ENCODE measurements at places on chromosomes 7 and 10.
A peak's percentile ranks its signal among the peaks of the same experiment; 100 is the strongest.

- DNase-seq, result no peak
Measured at GRCh38 chr7:116316838-116317628, 106.7 kb downstream of the TES start.

GRCh38 chr10:7193369-7193768 lies 217.5 kb downstream of the SFMBT2 start:
- no peak for DNase-seq

DNA sequence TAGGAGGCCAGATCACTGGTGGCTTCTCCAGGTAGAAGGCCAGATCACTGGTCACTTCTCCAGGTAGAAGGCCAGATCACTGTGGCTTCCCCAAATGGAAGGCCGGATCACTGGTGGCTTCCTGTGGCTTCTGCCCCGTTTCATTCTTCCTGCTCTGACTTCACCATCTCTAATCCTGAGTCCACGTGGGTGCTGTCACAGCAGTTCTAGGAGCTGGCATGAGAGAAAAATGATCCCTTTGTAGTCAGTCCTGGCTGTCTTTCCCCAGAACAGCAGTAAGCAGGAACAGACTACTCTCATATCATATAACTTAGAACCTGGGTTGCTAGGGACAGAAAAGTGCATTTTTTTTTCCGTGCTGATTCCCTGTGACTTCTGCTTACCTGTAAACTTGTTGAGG lies 90.9 kb downstream of the ACTR3B start:
- DNase-seq, result no peak

DNA sequence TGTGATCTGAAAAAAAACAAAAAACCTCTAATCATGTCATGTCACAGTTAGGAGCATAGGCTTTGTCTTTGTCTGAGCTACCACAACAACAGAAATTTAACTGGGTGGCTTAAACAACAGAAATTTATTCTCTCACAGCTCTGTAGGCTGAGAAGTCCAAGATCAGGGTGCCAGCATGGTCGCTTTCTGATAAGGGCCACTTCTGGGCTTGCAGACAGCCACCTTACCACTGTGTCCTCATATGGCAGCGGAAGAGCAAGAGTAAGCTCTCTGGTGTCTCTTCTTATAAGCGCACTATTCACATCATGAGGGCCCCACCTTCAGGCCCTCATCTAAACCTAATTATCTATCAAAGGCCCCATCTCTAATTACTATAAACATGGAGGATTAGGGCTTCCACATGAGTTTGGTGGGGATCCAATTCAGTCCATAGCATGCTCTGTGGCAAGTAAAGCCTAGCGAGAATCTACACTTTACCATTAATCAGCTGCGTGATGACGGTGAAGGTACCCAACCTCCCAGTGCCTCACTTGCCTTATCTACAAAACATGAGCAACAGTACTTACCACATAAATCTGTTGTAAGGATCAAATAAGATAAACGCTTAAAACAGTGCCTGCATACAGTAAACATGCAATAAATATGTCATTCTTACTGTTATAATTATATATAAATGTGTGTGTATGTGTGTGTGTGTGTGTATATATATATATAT lies 17.3 kb downstream of the ZNF438 start:
- no peak for DNase-seq

DNA sequence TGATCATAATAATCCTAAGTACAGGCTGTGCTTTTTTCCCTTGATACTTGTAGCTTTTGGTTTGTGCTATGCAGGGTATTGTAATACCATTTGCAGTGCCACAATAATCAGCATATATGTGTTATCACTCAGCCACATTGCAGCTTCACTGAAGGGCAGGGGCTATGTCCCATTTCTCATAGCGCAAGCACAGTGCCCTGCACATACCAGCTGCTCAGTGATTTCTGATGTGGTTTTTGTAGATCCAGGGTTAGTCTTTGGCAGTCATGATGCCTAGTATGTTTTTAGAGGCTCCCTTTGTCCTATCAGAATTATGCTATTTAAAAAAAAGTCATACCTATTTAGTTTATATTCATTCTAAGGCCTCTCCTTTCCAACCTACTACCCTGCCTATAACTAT lies 25.8 kb downstream of the MET start:
- no peak for DNase-seq

DNA sequence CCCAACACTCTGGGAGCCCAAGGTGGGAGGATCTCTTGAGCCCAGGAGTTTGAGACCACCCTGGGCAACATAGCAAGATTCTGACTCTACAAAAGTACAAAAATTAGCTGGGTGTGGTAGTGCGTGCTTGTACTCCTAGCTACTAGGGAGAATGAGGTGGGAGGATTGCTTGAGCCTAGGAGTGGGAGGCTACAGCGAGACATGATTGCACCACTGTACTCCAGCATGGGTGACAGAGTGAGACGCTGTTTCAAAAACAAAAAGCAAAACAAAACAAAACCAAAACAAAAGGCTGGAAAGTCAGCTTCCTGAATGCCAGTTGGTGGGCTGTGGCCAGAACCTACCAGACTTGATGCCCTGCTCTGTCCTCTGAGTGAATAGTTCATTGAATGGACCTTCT lies 242.8 kb downstream of the PHTF2 start:
- DNase-seq, result no peak

- no peak for DNase-seq
Measured at GRCh38 chr7:6393667-6394056, 54.1 kb downstream of the DAGLB start.

DNA sequence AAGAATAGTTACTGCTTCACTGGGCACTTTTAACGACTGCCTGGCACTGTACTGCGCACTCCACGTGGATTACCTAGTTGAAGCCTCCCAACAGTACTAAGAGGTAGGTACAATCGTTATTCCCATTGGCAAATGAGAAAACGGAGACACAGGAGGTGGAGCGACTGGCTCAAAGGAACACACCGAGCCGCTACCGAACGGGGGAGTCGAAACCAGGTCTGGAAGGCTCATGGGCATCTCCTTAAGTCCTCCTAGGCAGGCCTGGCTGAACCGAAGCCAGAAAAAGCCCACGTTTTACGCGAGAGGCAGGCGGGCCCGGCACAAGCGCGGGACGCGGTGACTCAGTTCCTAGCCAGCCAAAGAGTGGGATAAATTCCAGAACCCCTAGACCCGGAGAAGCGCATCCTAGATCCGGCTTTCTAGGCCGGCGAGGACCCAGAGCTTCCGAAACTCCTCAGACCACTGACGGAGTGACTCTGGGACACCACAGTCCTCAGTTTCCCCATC lies 472 bp downstream of the PDAP1 start:
- DNase-seq, result no peak

GRCh38 chr10:24502006-24502405 lies 221.7 kb downstream of the ARHGAP21 start:
- no peak for DNase-seq

DNA sequence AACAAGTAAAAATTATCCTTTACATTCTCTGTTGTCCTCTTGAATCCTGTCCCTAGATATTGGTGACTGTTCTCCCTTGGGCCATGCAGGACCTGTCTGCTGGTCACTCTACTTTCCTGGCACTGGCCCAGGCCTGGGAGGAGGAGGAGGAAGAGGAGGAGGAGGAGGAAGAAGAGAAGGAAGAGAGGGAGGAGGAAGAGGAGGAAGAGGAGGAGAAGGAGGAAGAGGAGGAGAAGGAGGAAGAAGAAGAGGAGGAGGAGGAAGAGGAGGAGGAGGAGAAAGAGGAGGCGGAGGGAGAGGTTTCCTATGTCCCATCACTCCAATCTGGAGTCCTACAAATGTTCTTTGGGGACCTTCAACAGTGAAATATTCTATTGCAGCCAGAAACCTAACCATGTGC lies 97.3 kb upstream of the NAMPT start:
- no peak for DNase-seq

DNA sequence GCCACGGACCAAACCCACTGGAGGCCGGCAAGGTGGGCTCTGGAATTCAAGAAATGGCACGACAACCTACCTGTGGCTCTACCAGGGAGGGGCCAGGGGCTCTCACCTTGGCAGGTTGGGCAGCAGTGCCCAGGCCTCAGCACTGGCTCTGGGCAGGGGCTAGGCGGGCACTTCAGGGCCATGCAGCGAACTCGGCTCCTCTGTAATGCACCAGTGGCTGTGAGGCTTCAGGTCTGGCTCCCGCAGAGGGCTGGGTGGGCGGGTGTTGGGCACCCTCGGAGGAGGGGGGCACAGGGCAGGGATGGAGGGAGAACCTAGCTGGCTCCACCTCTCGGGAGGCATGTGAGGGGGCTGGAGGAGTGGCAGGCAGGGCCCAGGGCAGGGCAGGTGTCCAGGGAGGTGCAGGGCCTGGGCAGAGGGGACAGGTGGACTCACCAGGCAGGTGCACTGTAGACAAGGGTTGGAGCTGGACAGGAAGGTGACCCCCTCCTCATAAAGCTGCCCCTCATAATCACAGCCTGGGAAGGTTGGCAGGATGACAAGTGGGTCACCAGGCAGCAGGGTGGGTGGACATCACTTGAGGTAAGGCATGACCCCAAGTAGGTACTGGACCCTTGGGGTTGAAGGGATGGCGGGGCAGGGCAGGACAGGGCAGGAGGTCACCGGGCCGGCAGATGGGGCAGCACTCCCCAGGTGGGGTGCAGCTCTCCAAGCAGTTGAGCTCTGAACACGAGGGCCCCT lies 6.7 kb downstream of the KCP start:
- DNase-seq, result no peak

DNA sequence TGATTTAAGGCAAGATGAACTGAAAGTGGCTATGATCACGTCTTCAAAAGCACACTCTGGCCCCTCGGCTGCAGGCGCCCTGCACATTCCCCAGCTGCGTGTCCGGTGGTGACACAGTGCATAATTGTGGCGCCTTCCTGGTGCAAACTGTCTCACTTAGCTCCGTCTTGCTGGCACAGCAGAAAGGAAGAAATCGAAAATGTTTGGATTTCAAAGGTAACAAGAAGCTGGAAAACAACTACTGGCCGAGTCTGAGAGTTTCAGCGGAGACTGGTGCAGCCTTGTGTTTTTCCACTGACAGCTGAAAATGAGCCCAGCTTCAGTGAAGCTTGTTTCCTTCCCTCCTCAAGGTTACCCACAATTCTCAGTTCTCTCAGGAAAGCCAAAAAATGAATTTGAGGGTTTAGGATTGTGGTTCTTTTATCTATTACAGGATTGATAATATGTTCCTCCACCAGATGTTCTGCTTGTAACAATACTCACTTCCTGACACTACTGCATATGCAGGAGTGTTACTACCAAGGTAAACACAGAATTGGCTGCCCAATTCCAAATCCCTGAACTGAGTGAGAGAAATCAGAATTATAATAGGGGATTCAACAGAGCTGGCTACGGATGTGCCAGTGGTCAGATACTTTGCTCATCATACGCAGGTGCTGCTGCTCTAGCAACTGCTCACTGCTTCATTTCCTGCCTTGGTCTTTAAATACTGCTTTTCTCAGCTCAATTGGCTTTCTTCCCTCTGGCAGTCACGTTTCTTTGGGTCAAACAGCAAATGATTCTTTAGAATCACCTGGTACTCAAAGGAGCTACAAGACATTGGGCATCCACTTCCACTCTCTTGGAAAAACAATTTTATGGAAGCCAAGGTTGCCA lies 63.7 kb downstream of the TRUB1 start:
- DNase-seq, result peak; percentile 58

GRCh38 chr10:43044961-43045621 lies 31.8 kb upstream of the RET start:
- no peak for DNase-seq

DNA sequence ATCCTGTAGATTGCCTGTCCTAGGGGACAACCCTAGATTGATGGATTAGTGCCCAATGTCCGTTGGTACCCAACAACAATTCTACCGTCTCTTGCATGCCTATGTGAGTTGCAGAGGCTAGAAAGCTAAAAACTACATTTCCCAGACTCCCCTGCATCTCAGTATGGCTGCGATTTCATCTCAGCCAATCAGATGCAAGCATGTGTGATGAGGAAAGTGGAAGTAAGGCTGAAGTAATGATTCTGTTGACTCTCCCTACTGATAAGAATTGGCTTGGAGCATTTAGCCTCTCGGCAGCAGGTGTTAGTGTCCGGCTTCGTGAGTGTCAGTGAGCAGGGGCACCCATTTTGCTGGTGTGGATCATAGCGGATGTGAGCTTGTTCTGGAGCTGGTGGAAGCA lies 171.9 kb downstream of the FGFR2 start:
- DNase-seq, result peak; percentile 8

DNA sequence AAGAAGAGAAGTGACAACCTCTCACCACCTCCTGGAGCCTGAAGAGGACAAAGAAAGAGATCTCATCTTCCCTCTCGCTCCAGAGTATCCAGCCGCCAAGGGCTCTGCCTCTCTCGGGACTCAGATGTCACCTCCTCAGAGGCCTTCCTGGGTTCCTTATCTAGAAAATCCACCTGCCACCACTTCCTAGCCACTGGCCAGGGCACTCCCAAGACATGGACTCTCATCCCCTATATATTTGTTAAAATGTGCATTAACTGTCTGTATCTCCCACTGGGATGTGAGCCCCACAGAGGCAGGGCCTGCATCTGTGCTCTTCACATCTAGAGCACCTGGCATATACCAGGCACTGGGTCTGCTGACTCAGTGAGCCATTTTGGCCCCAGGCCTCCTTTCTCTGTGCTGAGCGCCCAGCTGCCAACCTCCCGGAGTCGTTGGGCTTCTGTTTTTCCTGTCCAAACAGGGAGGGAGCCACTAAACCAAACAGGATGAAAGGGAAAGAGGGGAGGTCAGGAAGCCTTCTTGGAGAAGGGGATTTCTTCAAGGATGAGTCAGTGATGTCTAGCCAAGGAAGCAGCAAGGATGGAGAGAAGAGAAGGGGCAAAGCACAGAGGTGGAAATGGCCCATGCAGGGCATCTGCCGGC lies 58.9 kb downstream of the KCNMA1 start:
- no peak for DNase-seq

- DNase-seq, result no peak
Measured at GRCh38 chr10:130762491-130762890, 549.0 kb downstream of the TCERG1L start.

DNA sequence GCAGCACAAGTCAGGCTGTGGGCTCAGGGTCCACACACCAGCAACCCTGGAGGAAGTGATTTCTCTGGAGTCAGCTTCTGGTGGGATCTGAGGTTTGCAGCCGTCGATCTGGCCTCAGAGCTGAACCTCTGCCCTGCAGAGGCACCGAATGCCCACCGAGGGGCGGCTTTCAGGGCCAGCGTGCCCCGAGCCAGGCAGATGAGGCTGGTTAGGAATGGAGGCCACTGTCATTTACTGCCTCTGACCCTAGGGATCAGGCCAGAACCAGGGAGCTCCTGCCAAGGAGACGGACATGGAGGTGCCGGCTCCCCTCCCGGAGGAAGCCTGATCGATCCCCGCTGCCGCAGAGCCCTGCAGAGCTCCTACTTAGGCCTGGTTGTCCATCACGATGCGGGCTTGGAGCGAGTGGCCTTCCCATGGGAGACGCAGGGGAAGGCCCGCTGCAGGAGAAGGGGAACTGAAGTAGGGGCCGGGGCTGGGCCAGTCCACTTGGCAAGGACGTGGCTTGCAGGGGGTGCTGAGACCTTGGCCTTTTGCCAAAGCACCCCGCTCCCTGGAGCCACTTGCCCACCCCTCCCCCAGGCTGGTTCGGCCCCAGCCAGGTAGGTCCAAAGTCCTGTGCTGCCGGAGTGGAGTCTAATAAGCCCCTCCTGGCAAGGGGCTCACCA lies 19.6 kb upstream of the ELFN1 start:
- DNase-seq, result no peak
